Myometrial cell (primary cell): ENCODE measurements at places on chromosomes 7 and 10. TPM values are rescaled to one million over a fixed set of nuclear protein-coding genes. Genes with fewer than 3 reads are reported as not detected.

The CRYGN gene
- not detected in 2 replicates for total RNA-seq

The FFAR4 gene
- total RNA-seq, result not detected in 2 replicates

The PRLHR gene
- total RNA-seq, result not detected in 2 replicates

The CYP2C8 gene
- total RNA-seq, result not detected in 2 replicates

The HDAC9 gene
- 2.0 and 4.6 TPM in 2 replicates for total RNA-seq

The NMT2 gene
- 49.3 and 50.2 TPM in 2 replicates for total RNA-seq

The AEBP1 gene
- total RNA-seq, result 90.4 and 91.4 TPM in 2 replicates

The ZNF425 gene
- 1.1 and 1.4 TPM in 2 replicates for total RNA-seq

The FZD1 gene
- 2.9 and 3.5 TPM in 2 replicates for total RNA-seq

The UPK3BL2 gene
- total RNA-seq, result not detected in 2 replicates

The GIMAP7 gene
- not detected in 2 replicates for total RNA-seq

The TMEM184A gene
- 0.18 TPM in 1 of 2 replicates, not detected in the other for total RNA-seq

The ANTXRL gene
- not detected in 2 replicates for total RNA-seq

The TFPI2 gene
- total RNA-seq, result 528 and 763 TPM in 2 replicates

The CALHM1 gene
- total RNA-seq, result not detected in 2 replicates

The PCDH15 gene
- total RNA-seq, result not detected in 2 replicates

The FAM3C gene
- total RNA-seq, result 41.5 and 60.8 TPM in 2 replicates

The C7orf57 gene
- 0.18 TPM in 1 of 2 replicates, not detected in the other for total RNA-seq

The UNCX gene
- not detected in 2 replicates for total RNA-seq

The TMEM26 gene
- total RNA-seq, result under 0.01 and 0.18 TPM in 2 replicates

The FRMPD2 gene
- total RNA-seq, result not detected in 2 replicates
